LHCN-M2 (cell line): ENCODE measurements at places on chromosomes 6 and 20.

DNA sequence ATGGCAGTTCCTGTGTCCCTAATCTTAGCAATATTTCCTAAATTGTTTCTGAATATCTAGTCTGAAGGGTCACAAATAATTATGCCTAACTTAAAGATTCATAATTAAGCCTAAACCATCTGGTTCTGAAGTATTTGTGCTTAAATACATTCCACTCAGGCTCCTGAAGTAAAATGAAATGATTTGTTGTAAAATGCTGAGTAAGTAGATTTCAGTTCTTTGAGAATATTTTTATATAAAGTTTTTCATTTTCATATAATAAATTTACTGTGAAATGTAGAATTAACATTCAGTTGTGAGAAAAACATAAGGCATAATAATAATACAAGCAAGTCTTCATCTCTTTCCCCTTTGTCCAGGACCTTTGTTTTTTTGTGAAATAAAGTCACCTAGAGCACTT, 330.6 kb upstream of the IMPG1 start:
- DNase-seq: no peak

GRCh38 chr20:24185791-24186190, 197.2 kb upstream of the GGTLC1 start:
- DNase-seq: no peak

- DNase-seq: peak; percentile 26
These were observed 9.5 kb upstream of the SNAP25 start for GRCh38 chr20:10209091-10209490.

DNA sequence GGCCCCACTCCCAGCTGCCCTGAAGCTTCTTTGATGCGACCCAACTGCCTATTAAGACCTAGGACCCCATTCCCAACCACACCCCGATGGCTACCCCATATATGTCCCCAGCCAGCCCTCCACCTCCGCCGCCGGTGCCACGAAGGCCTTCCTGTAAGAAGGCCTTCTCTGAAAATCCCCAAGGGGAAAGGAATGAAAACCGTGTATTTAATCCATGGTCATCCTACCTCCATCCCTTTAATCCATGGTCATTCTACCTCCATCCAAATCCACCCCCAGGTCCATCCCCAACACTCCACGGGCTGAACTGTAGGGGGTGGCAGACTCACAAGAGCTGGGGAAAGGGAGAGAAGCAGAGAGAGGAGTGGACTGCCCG, 545 bp upstream of the VSX1 start:
- DNase-seq: no peak

DNA sequence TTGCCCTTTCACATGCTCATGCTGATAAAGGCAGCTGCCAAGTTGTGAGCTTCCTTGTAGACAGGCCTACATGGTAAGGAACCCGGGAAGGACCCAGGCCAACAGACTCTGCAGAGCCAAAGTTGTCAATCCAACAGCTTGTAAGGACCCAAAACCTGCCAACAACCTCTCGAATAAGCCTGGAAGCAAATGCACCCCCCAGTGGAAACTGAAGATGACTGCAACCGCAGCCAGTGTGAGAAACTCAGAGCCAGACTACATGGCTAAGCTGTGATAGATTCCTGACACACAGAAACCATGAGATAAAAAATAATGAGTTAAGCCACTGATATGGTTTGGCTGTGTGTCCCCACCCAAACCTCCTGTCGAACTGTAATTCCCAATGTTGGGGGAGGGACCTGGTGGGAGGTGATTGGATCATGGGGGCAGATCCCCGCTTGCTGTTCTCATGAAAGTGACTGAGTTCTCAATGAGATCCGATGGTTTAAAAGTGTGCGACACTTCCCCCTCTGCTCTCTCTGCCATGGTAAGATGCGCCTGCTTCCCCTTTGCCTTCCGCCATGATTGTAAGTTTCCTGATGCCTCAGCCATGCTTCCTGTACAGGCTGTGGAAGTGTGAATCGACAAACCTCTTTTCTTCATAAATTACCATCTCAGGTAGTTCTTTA, 18.8 kb upstream of the CLPSL2 start:
- DNase-seq: peak; percentile 38

GRCh38 chr6:26271668-26272024, 93.4 kb upstream of the BTN3A2 start:
- DNase-seq: no peak

- no peak for DNase-seq
These were observed 267.0 kb downstream of the DLL1 start for GRCh38 chr6:170023620-170024521.

DNA sequence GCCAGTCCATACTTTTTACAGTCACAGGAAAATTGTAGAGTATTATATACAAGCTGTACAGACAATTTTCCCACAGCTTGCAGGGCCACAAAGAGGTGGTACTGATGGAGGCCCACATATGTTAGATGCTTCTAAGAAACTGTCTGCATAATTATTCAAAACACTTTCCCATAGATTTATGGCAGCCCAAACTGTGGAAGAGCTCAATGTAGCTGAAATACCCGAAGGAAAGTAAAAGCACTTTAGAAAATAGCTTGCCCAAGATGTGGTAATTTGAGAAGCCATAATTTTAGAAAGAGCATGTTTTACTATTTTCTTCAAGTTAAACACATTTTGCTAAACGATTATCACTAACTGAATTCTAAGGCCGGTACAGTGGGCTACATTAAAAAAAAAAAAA, 36.9 kb downstream of the GMDS start:
- DNase-seq: no peak

GRCh38 chr6:5996714-5997419, 9.9 kb downstream of the NRN1 start:
- peak; percentile 58 for DNase-seq

GRCh38 chr6:95328231-95328630, 249.1 kb upstream of the MANEA start:
- DNase-seq: no peak

DNA sequence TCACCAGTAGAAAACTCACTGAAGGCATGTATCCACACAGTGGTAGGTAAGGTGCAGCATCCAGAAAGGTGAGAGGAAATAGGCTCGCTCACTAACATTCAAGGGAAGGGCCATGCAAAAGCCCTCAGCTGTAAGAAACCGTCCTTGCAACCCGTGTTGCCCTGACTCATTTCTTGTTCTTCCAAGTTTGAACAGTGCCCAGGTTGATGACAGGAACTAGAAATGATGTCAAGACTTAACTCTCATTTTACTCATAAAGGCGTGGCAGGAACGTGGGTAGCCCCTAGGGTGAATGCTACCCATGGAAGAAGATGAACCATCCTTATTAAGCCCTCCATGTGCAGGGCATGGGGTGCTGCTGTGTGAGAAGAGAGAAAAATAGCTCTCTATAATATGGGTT, 187.6 kb downstream of the CD83 start:
- no peak for DNase-seq

DNA sequence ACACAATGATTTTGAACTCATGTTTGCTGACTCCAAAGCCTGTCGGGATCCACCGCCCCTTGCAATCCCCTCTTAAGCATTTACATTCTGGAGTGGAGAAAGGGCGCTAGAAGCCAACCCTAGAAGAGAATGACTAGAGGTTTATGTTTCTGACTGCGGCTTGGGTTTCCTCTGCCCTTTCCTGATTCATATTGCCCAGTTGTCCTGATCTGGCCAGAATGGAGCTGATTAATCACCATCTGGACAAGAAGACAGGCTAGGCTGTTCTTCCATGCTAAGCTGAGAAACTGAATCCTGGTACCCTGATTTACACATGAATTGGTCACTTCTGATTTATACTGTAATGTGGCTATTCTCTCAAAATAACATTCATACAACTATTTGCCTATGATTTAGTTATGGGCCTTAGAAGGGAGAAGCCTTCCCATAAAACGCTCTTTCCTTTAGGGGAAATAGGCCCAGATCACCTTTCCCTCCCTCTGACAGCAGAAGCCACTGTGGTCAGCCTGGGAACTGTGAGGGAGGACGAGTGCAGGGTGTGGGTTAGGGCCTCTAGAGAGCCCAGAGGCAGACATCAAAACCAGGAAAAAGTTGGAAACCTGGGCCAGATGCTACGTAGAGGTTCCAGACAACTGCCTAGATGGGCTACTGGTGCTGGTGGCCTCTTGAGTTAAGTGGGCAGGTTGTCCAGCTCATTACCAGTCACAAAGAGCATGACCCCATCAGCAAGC, 199.2 kb upstream of the PRDM1 start:
- peak; percentile 27 for DNase-seq

GRCh38 chr6:149723771-149724417, 6.0 kb upstream of the LATS1 start:
- peak; percentile 64 for DNase-seq
